T-helper 1 cell (primary cell): ENCODE measurements at places on chromosomes 2 and 18.

DNA sequence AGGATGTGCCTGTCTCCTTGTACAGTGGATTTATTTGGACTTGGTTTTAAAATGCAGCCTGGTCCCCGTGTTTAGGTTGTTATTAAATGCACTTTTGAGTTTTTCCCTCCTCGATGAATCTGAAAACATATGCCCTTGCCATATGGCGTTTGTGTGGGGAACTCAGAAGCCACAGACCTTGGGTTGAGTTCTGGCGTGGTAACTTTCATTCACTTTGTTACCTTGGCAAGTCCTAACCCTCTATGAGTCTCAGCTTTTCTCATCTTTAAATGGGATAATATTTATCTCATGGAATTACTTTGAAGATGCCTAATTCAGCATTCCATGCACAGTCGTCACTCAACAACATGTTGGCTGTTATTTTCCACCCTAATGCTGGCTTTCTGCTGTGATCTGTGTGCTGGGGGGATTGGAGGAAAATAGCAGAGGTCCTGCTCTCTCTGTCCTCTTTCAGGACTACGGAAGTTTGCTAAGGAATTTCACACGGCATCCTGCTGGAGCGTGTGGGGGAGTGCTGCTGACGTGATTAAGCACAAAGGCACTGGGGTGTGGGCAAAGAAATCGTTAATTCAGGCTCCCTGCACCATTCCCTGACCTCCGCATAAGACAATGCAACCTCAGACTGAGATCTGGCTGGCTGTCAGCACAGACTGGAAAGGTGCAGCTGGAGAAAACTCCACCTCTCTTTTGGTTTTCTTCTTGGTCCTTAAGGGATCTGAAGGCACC, 61.7 kb downstream of the LDLRAD4 start:
- no peak for DNase-seq

DNA sequence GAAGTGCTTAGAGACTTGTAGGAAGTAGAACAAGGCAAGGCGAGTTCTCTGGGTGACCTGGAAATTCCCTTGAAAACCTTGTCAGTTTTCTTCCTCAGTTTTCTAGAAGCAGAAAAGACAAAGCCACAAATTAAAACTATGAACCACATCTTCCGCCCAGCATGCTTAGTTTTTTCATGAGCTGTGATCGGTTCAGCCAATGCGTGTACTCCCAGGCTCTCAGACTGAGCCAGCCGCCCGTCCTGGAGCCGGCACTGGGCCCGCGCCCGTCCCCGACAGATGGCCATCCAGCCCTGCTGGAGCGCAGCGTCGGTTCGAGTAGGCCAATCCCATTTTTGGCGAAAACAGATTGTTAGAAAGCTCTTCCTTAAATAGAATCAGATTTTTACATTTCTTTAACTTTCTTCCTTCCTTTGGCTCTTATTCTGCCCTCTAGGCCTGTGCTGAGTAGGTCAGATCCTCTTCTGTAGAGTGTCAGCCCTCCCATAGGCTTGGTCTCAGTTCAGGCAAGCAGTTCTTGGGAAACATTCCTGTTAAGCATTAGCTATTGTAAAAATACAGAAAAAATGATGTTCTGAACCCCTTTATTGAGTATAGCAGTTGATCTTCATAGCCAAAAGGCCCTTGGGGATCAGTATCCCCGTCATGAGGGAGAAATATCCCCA, 112.5 kb downstream of the NCK2 start:
- peak; percentile 33 for DNase-seq

GRCh38 chr2:109376115-109376514, 237.7 kb downstream of the SEPTIN10 start:
- DNase-seq, result no peak

DNA sequence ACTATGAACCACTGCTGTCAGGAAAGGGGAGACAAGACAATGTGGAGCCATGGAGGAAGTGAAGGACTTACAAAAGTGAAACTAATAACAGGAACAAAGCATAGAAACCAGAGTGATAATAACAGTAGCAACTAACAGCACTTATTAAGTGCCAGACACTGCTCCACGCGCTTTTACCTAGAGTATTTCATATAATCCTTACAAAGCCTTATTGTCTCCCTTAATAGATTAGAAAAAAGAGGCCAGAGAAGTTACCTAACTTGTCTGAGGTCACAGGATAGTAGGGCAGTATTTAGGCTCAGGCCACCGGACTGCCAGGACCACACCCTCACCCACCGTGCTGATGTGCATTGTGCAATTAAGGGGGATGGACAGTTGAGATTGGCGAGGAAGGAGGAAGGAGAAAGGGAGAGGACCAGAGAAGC, 98.6 kb upstream of the NFU1 start:
- no peak for DNase-seq

- DNase-seq, result no peak
Measured at GRCh38 chr2:163613266-163613731, 122.5 kb downstream of the FIGN start.

DNA sequence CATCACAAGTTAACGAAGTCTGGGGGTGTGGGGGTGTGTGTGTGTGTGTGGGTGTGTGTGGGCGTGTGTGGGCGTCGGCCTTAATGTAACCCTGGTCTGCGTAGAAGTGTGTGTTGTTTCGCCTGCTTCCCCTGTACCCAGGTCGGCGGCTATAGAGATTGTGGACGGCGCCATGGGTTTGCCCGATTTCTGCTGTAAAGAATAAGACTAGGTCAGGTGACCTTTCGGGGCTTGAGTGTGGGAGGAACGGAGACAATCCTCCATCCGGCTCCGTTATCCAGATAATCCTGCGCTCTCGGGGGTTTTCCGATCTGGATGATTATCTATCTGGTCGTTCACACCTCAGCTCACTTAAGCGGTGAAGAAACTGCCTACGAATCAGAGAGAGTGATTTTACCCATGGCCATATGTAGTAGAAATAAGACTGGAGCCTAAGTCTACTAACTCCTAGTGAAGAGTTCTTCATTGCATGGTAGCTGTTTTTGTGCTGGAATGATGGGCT, 543 bp downstream of the HADHB start:
- peak; percentile 26 for DNase-seq

GRCh38 chr2:54047091-54047490, 68.3 kb upstream of the ACYP2 start:
- DNase-seq, result no peak

DNA sequence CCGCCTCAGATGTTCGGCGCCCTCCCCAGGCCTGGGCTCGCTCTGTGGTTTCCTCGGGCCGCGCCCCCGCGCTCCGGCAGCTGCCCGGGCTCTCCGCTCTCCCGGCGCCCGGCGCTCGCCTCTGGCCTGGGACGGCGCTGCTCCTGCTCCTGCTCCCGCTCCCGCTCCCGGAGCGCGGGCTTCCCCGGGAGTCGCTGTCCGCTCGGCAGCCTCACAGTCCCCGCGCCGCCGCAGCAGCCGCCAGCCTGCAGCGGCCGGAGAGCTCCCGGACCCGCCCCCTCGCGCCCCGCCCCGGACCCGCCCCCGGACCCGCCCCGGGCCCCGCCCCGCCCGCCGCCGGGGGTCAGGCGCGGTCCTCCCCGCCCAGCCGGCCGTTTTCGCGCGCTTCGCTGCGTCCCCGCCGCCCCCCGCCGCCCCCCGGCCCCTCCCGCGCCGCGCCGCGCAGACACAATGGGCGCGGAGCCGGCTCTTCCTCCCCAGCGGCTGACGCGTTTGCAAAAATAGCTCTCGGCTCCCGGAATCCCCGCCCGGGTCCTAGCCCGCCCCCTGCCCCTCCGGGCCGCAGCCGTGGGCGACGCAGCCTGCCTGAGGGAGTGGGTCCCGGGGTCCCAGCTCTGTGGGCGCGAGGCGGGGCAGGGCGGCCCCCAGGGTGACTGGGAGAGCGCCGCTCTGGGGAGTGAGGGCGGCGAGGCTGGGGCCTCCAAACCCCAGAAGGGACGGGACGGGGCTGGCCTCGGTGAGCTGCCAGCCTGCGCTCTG, at the start of gene ARL4C:
ARL4C (minus strand) TSS at position 247 of the 759 bp plus-strand sequence. CDS start 495 bp downstream, outside the sequence.
- DNase-seq, result peak; percentile 59

DNA sequence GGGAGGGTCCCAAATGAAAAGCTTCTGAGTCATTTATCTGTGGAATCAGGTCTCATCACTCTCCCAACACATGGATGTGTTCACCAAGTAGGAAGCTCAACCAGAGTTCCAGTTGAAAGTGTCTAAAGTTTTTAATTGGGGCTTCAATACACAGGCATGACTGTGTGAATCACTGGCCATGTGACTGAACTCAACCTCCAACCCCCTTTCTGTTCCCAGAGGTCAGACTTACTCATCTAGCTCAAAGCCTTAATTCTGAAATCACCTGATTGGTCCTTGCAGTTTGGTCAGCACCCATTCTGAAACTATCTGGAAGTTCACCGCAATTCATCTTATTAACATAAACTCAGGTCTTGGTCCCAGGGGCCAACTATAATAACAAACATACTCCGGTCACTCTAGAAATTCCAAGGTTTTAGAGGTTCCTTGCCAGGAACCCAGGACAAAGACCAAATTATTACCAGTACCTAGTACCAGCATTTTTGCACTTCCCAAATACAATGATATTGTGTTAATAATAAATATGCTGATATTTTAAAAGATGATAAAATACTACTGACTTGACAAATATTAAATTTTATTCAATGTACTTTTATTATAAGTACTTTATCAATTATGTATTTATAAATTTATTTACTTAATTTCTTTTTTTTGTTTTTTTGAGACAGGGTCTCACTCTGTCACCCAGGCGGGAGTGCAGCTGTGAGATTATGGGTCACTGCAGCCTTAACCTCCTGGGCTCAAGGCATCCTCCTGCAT, 10.7 kb upstream of the RBM45 start:
- no peak for DNase-seq

- no peak for DNase-seq
Measured at GRCh38 chr2:240727913-240728312, 36.2 kb downstream of the AQP12A start.

- DNase-seq, result no peak
Measured at GRCh38 chr18:28657961-28658360, 481.0 kb upstream of the CDH2 start.

GRCh38 chr2:61888267-61889055, at the start of gene CCT4:
Gene CCT4 (minus strand): TSS chr2:61888656. CDS start chr2:61888507, 149 bp downstream.
- peak; percentile 89 for DNase-seq
